ENCODE measurements at places on chromosomes 7 and 10.

GRCh38 chr10:103998805-103999204 is 31.9 kb downstream of the SLK start:
- DNase-seq = no peak

- DNase-seq = no peak
Observed at GRCh38 chr7:112630565-112630964, 149.8 kb downstream of the LSMEM1 start.

GRCh38 chr7:46999866-47000265 is 582.0 kb downstream of the TNS3 start:
- no peak for DNase-seq

DNA sequence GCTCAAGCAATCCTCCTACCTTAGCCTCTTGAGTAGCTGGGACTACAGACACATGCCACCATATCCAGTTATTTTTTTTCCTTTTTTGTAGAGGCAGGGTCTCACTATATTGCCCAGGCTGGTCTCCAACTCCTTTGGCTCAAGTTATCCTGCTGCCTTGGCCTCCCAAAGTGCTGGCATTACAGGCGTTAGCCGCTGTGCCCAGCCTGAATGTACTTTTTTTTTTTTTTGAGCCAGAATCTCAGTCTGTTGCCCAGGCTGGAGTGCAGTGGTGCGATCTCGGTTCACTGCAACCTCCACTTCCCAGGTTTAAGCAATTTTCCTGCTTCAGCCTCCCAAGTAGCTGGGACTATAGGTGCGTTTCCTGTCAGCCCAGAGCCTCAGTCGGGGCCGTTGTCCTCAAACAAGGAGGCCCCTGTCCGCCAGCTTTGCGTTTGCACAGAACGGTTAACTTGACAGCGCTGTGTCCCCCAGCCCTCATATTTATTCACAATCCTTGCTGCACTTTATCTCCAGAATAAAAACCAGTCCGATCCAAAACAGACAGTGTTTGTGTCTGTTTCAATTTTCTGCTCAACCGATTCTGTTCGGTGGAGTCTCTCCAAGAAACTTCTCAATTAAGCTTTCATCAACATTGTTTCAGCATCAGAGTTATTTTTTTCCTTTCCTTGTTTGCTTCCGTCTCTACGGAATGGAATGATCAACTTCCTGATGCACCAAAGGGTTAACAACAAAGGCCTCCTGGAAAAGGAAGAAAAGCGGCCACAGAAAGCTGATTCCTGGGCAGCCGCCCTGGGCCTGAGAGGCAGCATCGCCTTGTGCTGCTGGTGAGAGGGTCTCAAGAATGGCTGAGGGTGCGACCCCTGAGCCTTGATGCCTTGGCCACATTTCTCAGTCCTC is 64.5 kb downstream of the PDIA4 start:
- no peak for DNase-seq

DNA sequence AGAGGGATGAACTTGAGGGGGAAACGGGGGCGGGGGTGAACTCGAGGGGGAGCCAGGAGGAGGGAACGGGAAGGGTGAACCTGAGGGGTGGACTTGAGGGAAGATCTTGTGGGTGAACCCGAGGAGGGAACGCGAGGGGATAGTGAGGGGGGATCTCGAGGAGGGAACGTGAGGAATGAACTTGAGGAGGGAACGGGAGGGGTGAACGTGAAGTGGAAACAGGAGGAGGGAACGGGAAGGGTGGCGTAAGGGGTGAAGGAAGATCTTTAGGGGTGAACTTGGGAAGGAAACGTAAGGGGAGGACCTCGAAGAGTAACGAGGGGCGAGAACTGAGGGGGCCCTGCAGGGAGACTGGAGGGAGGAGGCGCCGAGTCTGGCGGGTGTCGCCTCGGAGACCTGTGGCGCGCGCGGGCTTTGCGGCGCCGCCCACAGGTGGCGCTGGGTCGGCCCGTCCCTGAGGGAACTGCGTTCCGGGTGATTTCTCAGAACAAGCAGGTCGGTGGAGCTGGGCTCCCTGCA is 651 bp downstream of the MYO3A start:
- DNase-seq = no peak

GRCh38 chr10:55410415-55410885 is 609.4 kb upstream of the PCDH15 start:
- no peak for DNase-seq

- DNase-seq = no peak
Observed at GRCh38 chr10:35569111-35569707, 35.9 kb upstream of the GJD4 start.

All from NCI-H446 (cell line).